ENCODE measurements at places on chromosomes 6 and 20.

DNA sequence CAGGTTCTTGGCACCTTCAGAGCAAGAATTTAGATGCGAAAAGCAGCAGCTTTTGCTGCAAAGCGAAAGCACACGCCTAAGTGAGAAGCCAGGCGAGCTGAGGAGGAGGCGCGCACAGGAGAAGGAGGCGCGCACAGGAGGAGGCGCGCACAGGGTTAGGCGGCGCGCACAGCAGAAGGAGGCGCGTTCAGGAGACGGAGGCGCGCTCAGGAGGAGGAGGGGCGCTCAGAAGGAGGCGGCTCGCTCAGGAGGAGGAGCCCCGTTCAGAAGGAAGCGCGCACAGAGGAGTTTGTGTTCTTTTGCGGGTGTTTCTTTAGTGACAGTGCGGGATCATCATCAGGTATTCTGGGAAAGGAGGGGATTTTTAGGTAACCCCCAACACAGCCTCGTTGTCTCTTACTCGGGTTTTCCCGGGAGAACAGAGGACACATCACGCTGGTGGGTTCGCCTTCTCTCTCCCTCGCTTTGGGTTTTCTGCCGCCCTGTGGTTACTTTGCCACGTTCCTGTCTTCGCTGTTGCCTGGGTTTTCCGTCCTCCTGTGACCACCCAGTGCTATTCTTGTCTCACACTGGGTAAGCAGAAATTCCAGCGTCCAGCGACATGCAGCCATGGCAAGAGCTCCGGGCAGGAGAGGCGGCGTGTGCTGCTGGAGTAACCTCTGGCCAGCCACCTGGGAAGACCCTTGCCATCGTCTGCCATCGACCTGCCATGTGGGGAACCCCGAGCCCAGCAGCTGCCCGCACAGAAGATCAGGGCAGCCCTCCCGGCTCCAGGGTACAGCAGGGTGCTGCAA is 47.0 kb downstream of the WDR27 start:
- DNase-seq = no peak

DNA sequence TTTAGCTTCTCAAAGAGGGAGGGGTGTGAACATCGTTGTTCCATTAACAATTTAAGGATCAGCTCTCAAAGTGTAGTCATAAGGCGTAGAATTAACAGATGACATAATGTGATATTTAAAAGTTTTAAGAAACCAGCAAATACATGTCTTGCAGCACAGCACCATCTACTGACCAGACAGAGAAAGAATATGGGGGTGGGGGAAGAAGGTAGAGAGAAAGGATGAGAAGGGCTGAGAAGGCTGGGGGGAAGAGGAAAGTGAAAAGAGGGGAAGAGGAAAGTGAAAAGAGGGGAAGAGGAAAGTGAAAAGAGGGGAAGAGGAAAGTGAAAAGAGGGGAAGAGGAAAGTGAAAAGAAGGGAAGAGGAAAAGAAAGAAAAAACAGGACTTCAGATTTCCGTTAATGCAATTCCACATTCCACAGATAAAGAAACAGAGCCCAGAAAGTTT is 80.9 kb downstream of the HAO1 start:
- DNase-seq = no peak

GRCh38 chr20:46631874-46632446 is 19.3 kb downstream of the SLC13A3 start:
- DNase-seq = no peak

- no peak for DNase-seq
Observed at GRCh38 chr20:24388828-24389380, 80.5 kb upstream of the SYNDIG1 start.

- no peak for DNase-seq
Observed at GRCh38 chr20:35871259-35871771, 83.0 kb downstream of the SCAND1 start.

DNA sequence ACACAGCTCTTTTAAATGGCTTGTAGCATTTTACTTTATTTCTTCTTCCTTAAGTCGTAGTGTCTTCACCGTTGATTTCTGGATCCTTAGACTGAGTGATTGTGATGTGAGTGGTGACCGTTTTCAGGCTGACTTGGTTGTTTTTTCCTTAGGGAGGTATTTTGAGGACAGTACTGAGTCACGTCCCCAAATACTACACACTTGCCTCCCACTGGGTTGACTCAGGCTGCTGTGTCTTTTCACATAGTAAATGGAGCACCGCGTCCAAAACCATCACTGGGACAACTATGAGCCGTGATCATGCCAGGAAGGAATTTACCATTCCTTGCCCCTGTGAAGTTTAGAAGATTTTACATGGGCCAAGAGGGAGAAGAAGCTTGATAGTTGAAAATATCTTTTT is 174.1 kb downstream of the FARS2 start:
- no peak for DNase-seq

DNA sequence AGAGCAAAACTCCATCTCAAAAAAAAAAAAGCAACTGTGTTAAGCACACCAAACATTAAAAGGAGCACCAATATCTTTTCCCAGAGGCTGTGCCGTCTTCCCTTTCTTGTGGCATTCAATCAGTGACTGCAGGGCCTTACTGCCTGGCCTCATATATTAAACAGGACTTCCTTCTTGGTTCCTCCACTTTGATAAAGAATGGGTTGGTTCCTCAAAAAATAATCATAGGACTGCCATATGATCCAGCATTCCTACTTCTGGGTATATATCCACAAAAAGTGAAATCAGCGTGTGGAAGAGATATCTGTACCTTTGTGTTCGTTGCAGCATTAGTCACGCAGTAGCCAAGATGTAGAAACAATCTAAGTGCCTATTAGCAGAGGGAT is 40.3 kb upstream of the GFOD1 start:
- DNase-seq = no peak

DNA sequence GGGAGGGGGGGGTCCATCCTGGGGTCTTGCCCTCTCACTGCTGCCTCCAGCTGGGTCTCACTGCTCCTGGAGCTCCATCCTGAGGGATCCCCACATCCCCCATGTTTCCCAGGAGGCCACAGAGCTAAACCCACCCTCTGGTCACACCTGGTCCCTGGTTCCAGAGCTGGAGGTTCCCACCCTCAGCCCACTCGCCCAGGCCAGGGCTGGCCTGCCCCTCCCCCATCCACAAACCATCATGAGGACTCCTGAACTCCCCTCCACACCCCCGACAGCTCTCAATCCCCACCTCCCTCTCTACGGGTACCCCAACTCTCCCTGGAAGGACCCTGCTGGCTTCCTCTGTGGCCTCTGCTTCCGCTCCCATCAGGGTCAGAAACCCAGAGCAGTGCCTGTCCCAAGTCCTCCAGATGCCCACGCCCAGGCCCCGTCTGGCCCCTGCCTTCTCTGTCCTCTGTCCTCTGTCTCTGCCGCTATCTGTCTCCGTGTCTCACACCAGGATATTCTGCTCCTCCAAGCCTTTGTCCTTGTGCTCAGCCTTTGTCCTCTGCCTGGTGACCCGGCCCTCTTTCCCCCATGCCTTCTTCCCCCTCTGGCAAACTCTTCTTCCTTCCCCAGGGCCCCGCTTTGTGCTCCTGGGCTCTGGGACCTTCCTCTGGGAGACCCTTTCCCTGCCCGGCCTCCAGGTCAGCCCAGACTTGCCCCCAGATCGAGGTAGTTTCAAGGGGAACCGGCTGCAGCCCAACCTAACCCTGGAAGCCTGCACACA is 74.0 kb downstream of the SRC start:
- no peak for DNase-seq

- no peak for DNase-seq
Observed at GRCh38 chr6:164842085-164842484, 467.3 kb downstream of the C6orf118 start.

DNA sequence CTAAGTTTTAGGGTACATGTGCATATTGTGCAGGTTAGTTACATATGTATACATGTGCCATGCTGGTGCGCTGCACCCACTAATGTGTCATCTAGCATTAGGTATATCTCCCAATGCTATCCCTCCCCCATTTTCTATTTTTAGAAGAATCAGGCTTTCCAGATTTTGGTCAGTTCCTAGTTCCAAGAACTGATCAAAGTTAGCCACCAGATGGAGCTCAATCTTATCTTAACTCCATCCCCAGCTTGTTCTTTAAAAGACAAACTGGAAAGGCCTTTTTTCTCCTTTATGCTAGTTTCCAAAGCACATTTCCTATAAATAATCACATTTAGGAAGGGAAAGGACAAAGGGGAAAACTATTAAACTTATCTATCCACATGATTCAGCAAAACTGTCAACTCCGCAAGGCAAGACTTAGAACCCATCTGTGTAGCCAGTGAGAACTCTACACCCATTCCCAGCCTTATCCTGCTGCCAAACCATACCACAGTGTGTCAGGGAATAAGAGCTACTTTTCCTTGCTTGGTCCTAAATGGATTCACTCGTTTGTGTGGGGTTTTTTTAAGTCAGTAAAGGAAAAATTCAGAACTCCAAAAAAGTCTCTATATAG is 22.8 kb upstream of the KHDC1 start:
- no peak for DNase-seq

DNA sequence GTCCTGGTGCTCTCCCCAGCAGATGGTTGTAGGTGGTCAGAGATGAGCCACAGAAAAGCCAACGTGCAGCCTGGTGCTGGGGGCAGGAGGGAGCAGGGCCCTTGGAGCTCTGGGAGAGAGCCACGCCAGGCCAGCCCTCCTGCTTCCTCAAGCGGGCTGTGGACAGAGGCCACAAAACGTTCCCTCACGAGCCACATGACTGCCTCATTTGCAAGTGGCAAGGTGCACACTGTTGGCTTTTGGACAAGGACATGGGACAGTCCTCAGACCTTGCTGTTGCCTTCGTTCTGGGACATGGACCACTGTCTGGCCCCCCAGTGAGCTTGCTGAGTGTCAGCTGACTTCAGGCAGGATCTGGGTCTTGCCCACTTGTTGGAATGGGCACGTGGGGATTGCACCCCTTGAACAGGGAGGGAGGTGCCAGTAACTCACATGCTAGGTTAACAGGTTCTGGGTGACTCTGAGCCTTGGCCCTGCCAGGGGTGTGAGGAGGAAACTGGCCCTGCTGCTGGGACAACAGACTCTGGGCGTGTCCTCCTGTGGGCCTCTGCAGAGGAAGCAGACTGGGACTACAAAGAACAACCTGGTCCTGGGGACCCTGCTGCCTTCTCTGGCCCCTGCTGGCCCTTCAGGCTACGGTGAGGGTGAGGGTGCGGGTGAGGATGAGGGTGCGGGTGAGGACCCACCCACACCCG is 2.6 kb downstream of the SLCO4A1 start:
- DNase-seq = no peak

- DNase-seq = no peak
Observed at GRCh38 chr6:90285042-90285481, 11.6 kb downstream of the BACH2 start.

DNA sequence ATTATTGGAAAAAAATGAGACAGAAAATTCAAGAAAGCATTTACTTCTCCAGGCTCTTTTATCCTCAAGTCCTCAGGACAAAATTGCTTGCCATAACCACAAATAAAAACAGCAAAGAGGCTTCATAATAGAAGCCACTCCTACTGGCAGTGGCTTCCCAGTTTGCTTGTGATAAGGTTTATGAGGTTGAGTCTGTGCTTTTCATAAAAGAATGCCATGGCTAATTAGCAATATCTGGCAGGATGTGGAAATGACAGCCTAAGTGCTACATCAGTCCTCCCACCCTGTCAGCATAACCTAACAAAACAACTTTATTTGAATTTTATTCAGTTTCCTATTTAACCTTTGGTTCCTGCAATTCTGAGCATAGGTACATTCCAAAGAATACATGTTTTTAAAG is 80.9 kb upstream of the HTR1E start:
- DNase-seq = no peak

GRCh38 chr6:52611833-52612232 is 35.0 kb upstream of the TRAM2 start:
- DNase-seq = no peak

GRCh38 chr6:53734473-53735299 is 60.1 kb upstream of the LRRC1 start:
- peak; percentile 34 for DNase-seq

DNA sequence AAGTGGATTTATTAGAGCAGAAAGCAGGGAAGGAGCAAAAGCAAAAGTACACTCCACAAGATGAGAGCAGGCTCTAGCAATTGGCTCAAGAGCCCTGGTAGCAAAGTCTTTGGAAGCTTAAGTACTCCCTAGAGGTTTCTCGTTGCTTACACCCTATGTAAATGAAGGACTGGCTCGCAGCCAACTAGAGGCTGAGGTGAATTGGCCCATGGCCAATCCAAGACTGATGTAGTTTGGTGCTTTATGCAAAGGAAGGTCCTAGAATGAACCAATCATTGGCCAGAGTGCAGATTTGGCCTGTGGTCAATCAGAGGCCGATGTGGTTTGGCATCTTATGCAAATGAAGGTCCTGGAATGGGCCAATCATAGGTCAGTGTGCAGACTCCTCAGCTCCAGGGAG is 191.3 kb upstream of the ARID1B start:
- DNase-seq = no peak

- DNase-seq = no peak
Observed at GRCh38 chr6:116327803-116328527, 42.8 kb upstream of the DSE start.

DNA sequence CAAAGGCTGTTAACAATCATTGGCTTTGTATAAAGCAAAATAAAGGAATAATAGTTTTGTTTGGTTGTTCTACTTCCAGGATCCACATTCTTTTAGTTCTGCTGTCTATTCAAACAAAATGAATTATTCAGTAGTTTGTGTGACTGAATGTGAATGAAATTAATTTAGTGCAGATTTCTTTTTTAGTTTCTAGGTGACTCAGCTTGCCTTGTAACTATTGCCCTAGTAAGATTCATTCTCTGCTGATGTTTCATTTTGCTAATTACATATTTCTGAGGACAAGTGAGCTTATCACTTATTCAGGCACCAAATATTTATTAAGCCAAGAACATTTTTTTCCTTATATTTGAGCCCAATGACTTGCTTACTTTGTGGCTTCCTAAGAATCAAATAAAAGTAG is 46.5 kb upstream of the RIPOR2 start:
- no peak for DNase-seq

DNA sequence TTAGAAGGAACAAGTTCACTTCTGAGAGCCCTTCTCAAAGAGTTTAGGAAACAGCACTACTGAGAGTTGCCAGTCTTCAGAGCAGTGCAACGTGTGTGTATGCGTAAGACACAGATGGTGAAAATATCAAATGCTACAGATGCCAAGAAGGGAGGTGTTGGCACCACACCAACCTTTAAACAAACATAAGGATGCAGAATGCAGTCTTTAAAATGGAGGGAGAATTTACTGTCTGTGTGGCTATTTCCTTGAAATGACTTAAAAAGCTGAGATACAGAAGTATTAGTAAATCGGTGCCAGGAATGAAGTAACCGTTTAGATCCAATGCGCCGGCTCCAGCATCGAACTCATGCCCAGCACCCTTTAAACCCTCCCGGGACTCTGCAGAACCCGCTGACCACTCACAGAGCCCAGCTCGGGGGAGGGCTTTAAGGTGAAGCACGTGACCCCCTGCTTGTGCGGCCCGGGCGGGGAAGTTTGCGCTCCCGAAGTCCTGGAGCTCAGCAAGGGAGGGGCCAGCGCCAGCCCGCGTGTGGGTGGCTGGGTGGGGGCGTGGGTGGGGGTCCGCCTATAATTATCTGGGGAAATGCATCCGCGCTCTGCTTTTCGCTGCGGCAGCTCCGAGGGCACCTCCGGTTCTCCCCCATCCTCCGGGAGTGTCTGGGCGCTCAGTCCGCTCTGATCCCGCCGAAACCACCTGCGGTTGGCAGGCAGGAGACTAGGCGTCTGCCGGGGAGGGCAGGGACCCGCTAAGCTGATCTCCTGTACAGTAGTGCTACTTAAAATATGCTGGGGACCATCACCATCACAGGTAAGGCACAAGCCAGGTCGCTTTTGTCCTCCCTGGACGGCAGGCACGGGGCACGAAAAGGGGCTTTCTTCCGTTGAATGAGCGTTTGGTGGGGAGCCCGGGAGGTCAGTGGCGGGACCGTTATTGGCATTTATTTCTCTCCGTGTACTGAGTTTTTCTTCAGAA is 66.0 kb downstream of the ZBTB2 start:
- DNase-seq = no peak

GRCh38 chr6:25370178-25371036 is 91.2 kb downstream of the CARMIL1 start:
- no peak for DNase-seq

GRCh38 chr6:158086504-158087223 is 81.4 kb downstream of the SERAC1 start:
- DNase-seq = no peak

All from 8988T (cell line).